ENCODE measurements at places on chromosomes 3 and 15.
A peak's percentile ranks its signal among the peaks of the same experiment; 100 is the strongest.

DNA sequence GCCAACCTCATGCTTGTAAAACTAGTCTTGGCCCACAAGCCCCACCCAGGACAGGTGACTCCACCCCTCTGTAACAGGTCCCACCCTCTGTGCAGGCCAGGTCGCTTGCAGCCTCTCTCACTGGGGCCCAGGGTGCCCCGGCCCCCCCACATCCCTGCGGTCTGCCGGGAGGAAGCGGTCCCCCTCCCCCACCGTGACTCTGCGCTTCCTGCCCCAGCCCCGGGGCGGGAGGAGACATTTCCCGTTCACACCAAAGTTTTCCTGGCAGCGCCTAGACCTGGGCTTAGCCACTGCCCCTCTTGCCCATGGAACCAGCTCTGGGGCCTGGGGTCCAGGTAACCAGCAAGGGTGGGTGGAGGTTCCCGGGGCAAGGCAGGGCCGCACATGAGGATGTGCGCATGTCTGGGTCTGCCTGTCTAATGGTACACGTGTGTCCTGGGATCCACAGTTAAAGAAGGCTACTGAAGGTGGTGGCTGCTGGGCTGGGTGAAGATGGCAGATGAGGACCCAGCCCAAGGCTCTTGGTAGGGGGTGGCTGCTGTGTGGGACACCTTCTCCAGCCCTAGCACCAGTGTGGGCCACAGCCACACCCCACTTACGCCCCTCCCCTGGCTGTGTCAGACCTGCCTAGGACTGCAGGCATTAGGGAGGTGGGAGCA lies 8.4 kb downstream of the NBEAL2 start:
- DNase-seq, result no peak

- no peak for DNase-seq
Observed at GRCh38 chr3:188533612-188534357, 379.8 kb downstream of the LPP start.

- DNase-seq, result no peak
Observed at GRCh38 chr3:61632568-61633175, 71.3 kb downstream of the PTPRG start.

DNA sequence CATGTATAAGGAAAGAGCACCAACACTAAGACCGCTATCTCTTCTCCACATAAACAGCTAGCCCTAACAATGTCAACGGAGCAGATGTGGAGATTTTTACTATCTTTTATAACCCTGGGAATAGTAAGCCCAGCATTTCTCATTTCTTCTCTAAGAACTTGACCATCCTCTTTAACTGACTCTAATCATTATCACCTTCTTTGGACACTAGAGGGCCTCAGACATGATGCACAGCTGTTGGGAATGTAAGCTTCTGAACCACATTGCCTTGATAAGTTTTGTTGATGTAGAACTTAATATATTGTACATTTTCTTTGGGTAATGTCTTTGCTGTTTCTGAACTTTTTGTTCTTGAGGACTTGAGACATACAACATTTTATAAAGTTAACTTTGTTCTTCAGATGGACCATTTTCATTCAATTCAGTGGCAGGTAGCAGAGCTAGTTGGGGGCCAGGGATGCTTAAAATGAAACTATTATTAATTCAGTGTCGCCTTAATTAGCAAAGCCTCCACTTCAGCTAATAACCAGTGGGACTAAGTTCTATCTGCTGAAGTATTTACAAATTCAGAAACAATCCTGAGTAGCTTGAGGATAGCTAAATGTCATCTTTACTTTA lies 9.6 kb upstream of the TAGLN3 start:
- DNase-seq, result peak; percentile 90

- no peak for DNase-seq
Observed at GRCh38 chr3:133987136-133987535, 42.6 kb downstream of the SLCO2A1 start.

GRCh38 chr3:193499136-193499770 lies 55.4 kb downstream of the ATP13A4 start:
- no peak for DNase-seq

- no peak for DNase-seq
Observed at GRCh38 chr15:66115568-66116206, 137.9 kb downstream of the MEGF11 start.

- no peak for DNase-seq
Observed at GRCh38 chr15:70827721-70828120, 26.2 kb downstream of the LARP6 start.

Measured in pons (tissue), 1 donor.